ENCODE measurements at places on chromosomes 5 and 9.
A peak's percentile ranks its signal among the peaks of the same experiment; 100 is the strongest.

DNA sequence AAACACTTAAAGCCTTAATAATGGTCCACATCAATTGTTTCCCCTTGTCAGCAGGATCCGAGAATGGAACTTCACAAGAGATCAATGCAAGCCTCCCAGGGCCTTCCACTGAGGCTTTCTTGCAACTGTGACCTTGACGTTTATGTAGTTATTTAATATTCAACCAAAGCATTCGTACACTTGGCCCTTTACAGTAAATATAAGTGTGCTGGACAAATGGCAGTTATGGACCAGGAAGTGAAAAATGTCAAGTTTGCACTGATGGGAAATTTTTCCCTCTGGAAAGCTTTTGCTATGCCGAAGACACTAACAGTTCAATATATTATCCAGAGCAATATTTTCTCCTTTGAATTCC lies 101.8 kb downstream of the TTLL11 start:
- no peak for DNase-seq

DNA sequence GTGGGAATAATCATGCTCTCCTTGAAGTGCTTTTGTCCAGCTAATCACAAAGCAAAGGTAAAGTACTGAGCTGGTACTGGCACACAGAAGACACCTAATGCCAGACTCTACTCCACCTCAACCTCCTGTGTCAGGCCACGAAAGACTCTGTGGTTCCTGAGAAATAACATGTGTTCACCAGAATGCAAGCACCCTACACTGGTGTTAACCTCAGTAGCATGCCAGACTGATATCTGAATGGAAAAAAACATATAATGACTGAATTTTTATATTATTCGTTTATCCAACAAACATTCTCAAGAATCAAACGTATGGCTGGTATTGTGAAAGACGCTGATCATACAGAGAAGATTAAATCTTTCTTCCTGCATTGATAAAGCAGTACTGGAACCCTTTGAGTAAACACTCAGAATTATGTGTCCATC lies 97.1 kb upstream of the IFNE start:
- DNase-seq, result peak; percentile 19

GRCh38 chr9:34246453-34246852 lies 67.6 kb downstream of the UBAP1 start:
- no peak for DNase-seq

GRCh38 chr9:130483371-130483971 lies 38.7 kb downstream of the ASS1 start:
- DNase-seq, result no peak

DNA sequence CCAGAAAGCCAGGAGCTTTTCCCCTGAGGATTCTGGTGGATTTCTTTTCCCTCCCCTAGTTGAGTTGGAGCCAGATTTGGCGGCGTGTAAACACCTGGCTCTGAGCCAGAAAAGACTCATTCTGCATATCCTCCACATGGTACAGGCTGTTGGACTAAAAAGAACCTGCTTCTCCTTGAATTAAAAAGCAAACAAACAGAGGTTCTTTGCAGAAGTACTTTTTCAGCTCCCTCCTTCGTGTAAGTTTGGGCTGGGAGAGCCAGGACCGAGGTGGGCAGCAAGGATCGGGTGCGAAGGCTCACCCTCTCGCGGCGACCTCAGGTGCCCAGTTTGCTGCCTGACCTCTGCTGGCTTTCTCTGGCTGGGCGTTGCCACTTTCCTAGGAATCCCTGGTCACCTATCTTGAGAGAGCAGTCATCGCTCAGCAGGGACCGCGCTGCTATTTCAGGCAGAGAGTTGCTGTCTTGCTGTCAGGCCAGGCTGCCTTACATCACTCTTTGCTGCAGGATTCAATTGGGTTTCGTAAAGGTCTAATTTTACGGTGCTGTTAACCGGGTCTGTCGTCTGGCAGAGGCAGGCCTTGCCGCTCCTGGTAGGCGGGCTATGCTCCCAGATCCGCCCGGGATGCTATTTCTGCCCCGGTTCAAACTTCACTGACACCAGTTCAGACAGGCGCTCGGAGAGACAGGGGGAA lies 3.2 kb downstream of the PAPPA start:
- DNase-seq, result no peak

DNA sequence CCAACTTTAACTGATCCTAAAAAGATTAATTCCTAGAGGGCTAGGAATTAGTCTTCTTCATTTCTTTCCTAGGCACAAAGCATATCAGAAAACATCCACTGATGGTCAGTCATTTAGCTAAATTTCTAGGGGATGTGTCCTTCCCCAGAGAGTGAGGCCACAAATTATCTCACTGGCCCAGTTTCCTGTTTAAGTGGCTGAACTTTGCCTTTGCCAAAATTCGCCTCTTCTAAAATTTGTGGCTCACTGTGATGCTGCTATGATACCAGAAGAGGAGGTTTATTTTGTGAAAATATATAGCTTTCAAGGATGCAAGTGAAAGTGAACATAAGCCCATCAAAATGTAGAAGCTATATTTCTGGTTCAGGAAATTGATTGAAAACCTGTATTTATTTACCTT lies 98.1 kb upstream of the FER start:
- DNase-seq, result no peak

DNA sequence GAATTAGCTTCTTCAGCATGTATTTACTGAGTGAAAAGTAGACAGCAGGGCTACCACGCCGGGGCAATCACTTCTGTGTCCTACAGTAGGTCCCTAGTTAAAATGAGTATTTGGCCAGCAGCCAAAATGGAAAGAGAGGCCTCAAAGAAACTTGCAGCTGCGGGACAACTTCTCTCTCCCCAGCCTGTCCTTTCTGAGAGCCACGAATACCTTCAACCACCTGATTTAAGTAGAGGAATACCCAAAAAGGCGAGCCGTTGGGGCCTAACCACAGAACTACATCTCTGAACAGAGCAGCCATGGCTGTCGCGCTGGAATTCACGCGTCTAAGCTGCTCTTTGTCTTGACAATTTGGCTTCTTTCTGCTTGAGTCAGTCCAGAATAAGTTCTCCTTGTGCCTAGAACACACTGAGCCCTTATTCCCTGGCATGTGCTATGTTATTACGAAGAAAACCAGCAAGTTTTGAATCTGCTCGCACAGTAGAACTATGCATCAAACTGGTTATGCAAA lies 43.8 kb upstream of the GOLPH3 start:
- no peak for DNase-seq

DNA sequence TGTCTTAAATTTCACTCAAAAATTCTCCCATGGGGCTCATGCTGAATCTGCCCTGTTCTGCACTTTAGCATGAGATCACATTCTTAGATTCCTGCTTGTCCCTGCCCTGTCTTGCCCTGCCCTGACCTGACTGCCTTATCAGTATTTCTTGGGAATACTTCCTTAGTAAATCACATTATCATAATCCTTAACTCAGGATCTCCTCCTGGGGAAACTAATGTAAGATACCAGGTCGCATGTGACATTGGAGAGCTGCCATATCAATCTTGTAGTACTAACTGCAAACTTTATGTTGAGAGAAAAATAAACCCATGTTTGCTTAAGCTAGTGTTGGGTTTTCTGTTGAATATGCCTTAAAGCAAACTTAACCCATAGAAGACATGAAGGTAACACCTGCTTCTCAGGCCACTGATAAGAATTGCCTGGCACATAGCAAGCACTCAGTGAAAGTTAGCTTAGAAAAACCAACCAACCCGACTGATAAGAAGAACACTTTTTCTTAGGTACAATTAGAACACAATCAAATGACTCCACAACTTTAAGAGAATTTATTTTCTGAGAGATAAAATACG lies 53.3 kb downstream of the IL33 start:
- no peak for DNase-seq
